Mesenchymal stem cell (in vitro differentiated cells and primary cell): ENCODE measurements at places on chromosomes 4 and X.

DNA sequence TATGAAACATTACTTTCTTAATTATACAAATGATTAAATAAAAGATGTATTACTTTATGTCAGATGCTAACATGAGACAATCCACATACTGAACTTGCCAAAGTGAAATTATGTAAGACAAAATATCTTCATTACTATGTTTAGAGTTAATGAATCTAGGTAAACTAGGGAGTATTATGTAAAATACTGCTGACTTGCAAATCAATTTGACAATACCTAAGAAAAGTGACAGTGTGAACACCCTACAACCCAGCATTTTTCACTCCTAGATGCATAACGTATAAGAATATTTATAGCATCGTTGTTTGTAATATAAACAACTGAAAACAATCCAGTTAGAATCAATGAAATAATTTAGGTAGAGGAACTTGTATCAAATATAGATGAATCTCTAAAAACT lies 546.3 kb downstream of the MAGEB5 start:
- no peak for DNase-seq

- DNase-seq = no peak
These were observed 37.4 kb downstream of the PPA2 start for GRCh38 chr4:105436414-105436813.

DNA sequence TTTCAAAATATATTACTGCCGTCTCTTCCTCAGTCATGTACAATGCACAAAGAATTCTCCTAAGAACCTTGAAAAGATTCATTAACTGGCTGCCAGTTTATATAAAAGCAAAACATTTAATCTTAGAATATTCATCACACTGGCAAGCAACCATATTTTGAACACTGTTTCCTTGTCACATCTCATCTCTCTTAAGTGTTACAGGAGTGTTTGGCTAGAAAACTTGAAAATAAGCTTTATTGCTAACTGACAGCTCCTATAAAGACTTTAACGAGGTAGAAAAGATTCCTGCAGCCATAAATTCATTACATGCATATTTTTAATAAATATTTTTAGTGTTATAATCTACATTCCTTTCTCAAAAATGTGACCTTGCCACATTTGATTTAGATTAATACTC lies 149.6 kb downstream of the AFAP1 start:
- DNase-seq = no peak

DNA sequence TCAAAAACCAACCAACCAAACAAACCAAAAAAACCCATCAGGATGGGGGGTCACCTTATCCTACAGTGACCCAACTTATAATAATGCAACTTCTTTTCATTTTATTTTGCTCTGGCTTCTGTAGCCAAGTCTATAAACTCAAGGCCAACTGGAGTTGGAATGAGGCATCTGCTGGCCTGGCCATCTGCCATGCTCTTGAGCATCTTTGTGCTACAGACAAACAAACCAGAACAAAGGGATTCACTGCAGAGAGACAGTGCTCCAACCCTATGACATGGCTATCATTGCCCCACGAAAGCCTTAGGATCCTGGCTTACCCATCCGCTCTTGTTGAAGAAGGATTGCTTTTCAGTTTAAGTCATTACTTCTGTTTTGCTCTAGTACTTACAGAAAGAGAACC lies 49.2 kb upstream of the SCRG1 start:
- no peak for DNase-seq

DNA sequence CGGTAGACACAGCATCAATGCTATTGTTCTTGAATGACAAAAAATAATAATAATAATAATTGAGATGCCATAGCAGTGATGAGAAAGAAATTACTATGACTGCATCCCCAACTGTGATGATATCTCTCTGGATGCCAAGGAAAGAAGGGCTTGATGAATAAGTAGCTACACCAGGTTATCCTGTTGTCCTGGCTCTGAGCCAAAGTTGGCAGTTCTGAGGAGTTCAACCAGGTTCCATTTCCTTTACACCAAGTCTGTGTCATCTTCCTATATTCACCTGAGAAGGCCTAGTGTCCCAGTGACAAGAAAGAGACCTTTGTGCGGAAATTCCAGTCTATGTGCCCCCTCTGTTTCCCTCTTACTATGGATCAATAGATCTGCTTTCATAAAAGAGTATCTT lies 3.4 kb upstream of the MAML3 start:
- DNase-seq = no peak

GRCh38 chrX:99798936-99799335 lies 611.1 kb downstream of the PCDH19 start:
- DNase-seq = no peak

DNA sequence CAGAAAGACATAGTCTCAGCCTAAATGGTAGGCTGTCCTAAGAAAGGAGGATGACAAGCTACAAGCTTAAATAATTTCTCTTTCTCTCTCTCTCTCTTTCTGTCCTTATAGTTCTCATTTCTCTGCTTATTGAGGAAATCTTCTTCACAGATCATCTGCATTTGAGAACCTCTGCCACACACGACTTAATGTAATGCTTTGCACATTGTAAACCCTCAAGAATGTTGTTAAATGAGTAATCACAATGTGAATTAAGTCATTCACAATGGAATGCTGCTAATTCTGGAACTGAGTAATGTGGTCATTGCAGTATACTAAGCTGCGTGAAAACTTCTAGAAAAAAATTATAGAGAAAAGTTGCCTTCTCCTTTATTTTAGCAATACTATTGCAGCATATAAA lies 508.9 kb upstream of the FTHL17 start:
- DNase-seq = peak; percentile 67
